A549 treated with Hydrocortisone at 1 μM for 4 hours (cell line): ENCODE measurements at places on chromosomes 1 and 21. TPM values are rescaled to one million over a fixed set of nuclear protein-coding genes. Genes with fewer than 3 reads are reported as not detected.

The GNAT2 gene
- total RNA-seq, result 0.09 to 0.10 TPM (median 0.10 TPM) in 3 of 5 replicates, not detected in the others

The AADACL3 gene
- total RNA-seq, result not detected in 5 replicates

The SPATC1L gene
- total RNA-seq, result 0.29 to 0.54 TPM (median 0.38 TPM) in 5 replicates

The GCSAML gene
- total RNA-seq, result not detected in 5 replicates

The MATN1 gene
- 0.03 to 0.12 TPM (median 0.10 TPM) in 3 of 5 replicates, not detected in the others for total RNA-seq

The PODN gene
- 0.05 TPM in 1 of 5 replicates, not detected in the others for total RNA-seq
